ENCODE measurements at places on chromosomes 6 and 20.

DNA sequence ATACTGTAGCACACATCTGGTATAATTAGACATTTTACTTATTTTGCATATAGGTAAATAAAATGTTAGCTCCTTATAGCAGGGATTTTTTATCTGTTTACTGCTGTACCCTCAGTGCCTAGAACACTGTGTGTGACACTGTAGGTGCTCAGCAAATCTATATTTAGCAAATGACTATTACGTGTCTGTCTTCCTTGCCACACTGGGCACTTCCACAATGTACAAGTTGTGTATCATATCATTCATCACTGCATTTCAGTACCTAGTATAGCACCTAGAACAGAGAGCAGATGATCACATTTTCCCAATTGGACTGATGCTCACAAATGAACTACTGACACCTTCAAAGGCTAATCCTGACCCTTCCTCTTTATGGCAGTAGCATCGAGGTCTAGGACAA is 115.6 kb downstream of the MYB start:
- DNase-seq, result no peak

DNA sequence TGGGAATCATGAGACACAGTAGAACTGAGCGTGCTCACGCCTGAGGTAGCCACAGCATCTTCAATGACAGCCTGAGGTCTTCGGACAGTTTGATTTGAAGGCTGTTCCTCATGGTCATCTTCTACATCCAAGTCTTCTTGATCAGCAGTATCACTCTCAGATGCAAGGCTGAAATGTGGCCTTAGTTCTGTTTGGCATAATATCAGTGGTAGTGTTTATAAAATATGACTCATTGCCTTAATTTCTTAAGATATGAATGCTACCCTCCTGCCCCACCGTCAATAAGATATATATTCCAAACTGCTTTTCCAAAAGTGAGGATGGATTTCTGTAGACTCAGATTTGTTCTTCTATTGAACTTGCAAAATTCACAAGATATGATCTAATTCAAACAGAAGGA is 17.5 kb upstream of the MAP7 start:
- no peak for DNase-seq

DNA sequence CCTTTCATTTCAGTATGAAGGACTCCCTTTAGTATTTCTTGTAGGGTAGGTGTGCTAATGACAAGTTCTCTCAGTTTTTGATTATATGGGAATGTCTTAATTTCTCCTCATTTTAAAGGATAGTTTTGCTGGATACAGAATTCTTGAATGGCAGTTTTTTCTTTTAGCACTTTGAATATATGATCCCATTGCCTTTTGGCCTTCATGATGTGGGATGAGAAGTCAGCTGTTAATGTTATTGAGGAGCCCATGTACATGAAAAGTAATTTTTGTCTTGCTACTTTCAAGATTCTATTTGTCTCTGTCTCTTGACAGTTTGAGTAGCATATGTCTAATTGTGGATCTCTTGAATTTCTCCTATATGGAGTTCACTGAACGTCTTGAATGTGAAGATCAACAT is 30.9 kb downstream of the RSPH3 start:
- no peak for DNase-seq

- DNase-seq, result no peak
Measured at GRCh38 chr6:121619987-121620740, 184.7 kb downstream of the GJA1 start.

DNA sequence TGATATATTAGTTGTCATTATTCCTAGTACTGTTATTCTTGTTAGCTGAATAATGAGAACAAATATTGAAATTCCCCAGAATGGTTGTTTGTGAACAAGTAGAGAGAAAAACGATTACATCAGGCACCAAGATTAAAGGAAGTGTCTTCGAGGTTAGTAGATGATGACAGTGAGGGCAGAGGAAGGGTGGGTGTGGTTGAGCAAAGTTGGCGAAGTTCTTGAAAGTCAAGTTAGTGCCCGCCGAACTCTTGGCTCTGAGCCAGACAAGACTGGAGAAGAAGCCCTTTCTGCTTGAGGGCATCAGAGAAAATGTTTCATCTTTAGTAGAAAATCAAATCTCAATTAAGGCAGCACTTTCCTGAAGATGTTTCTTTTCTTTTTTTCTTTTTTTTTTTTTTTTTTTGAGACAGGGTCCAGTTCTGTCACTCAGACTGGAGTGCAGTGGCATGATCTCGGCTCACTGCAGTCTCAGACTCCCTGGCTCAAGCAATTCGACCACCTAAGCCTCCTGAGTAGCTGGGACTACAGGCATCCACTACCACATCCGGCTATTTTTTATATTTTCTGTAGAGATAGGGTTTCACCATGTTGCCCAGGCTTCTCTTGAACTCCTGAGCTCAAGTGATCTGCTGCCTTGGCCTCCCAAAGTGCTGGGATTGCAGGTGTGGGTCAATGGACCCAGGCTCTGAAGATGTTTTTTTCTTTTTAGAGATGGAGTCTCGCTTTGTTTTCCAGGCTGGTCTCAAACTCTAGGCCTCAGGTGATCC is 77.1 kb downstream of the SGK1 start:
- peak; percentile 28 for DNase-seq

GRCh38 chr6:53724501-53724900 is 58.9 kb upstream of the KLHL31 start:
- DNase-seq, result no peak

- DNase-seq, result no peak
Measured at GRCh38 chr6:165658395-165659058, 4.5 kb downstream of the PDE10A start.

- DNase-seq, result no peak
Measured at GRCh38 chr6:89073014-89073620, 7.4 kb upstream of the PNRC1 start.

GRCh38 chr6:43878823-43879495 is 108.9 kb downstream of the VEGFA start:
- DNase-seq, result no peak

DNA sequence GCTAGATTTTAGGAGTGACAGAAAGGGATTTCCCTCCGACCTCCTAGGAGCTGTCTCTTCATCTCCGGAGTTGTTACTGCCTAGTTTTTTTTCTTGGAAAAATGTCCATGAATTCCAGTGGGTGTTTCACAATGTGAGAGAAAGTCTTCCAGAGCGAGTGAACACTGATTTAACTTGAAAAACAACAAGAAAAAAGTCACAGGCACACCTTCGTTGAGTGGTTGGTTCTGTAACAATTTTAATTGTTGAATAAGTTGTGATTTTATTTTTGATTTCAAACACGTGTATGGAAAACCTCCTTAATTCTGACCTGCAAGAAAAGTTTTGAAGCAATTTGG is 2.9 kb downstream of the TFAP2C start:
- no peak for DNase-seq

- DNase-seq, result no peak
Measured at GRCh38 chr20:42392442-42392841, 774.3 kb upstream of the CHD6 start.

DNA sequence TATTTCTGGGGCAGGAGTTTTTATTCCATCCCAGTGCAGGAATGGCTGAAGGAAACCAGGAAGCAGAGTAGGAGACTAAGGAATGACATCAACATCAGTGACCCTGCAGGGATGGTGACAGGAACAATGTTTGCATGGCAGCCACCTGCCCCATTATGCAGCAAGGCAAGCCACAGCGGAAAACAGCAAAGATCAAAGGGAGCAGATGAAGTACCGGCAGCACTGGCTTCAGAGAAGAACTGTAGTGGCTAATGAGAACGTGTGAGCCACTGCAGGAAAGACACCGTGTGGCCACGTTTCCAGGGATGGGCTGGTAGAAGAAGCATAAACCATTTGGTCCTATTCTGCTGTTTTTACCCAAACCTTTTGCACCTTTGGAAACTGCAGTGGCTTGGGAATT is 52.9 kb upstream of the TAB2 start:
- no peak for DNase-seq

GRCh38 chr20:56345911-56346310 is 12.9 kb upstream of the FAM210B start:
- no peak for DNase-seq

DNA sequence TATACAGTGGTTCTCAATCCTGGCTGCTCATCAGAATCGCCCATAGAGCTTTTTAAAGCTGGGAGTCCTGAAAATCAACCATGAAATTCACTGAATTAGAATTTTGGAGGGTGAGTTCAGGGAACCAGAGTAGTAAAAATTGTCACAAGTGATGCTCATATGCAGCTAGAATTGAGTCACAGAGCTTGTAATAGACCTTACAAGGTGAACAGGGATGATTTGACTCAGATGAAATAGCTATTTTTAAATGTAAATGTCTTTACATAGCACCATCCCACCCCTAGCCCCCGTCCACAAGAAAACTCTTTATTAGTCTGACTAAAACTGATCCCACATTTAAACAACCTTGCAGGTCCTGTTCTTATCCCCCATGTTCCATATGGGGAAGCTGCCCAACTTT is 531.7 kb downstream of the LMBRD1 start:
- DNase-seq, result no peak

GRCh38 chr6:34457742-34458735 is 7.8 kb upstream of the PACSIN1 start:
- DNase-seq, result no peak

- DNase-seq, result no peak
Measured at GRCh38 chr20:18511571-18511970, 3.8 kb downstream of the SEC23B start.

- no peak for DNase-seq
Measured at GRCh38 chr6:29708432-29709179, 14.6 kb upstream of the HLA-F start.
